ENCODE measurements at places on chromosomes 4 and X.

DNA sequence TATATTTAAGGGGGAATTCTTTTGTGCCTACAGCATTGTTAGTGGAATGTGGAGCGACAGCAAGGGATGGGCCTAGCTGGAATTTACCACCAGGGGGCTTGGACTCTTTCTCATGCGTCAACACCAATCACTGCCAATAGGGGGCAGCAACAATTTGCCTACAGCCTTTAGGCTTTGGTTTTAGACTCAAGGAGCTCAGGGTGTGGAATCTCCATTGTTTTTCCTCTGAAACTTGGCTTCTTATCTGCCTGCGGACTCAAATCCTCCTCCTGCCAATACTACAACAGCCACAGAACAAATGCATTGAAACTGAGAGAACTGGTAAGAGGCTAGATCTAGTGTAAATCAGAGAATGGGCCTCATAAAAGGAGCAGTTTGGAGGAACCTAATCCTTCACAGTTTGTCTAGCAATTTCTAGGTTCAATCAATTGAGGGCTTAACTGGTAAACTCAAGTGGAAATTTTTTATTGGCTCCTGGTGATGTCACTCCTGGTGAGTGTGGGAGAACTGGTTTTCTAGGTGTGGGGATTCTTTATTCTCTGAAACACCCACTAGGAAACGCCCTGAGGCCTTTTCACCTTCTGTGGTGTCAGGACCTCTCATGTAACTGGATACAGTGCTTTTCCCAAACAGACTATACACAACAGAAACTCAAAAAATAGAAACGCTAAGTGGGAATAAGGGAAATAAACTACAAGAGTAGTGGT lies 27.9 kb upstream of the TMSB4X start:
- DNase-seq, result peak; percentile 63

- no peak for DNase-seq
These were observed 381.6 kb downstream of the GASK1B start for GRCh38 chr4:157791236-157791635.

- no peak for DNase-seq
These were observed 1544.1 kb upstream of the ADGRL3 start for GRCh38 chr4:59655996-59656395.

GRCh38 chrX:1449036-1449822 lies 3.5 kb downstream of the ASMTL start:
- no peak for DNase-seq

DNA sequence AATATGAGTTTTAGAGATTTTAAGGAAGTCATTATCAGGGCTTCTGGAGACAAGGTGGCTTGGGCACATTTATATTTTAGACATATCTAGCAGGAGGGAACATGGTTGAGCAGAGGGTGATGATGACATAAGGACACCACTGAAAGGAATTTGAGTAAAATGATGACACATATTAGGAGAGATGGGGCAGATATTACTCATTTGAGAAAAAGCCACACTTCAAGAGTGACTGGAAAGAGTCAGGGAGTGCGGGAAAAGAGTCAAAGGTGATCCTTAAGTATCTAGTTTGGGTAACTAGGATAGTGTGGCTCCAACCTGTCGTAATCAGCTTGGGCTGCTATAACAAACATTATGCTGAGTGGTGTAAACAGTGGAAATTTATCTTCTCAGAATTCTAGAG lies 377.7 kb downstream of the PACRGL start:
- no peak for DNase-seq

- no peak for DNase-seq
These were observed 111.0 kb upstream of the WDR17 start for GRCh38 chr4:175954685-175955084.

GRCh38 chr4:99507349-99507748 lies 3.5 kb upstream of the C4orf17 start:
- no peak for DNase-seq

DNA sequence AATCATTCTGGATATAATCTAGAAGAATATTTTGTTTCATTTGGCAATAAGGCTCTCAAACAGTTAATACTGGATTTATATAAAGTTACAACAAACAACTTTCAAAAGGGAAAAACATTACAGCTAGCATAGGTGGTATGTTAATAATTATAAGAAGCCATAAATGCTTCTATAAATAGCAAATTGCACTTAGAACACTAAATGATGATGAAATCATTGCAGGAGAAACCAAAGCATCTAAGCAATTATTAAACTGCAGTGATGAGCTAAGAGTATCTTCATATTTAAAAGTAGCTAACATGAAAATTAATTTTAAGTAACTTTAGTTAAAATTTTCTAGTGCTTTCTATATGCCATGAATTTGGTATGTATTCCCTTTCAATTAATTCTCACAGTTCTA lies 189.5 kb downstream of the CENPC start:
- DNase-seq, result no peak
